ENCODE measurements at places on chromosomes 3 and 15. TPM values are rescaled to one million over a fixed set of nuclear protein-coding genes. Genes with fewer than 3 reads are reported as not detected.

IREB2 gene
- total RNA-seq, result 7.9 TPM

SPRED1 gene
- total RNA-seq, result 14.0 TPM

PLAAT1 gene
- not detected for total RNA-seq

CCDC39 gene
- total RNA-seq, result not detected

CHST14 gene
- 17.1 TPM for total RNA-seq

AEN gene
- total RNA-seq, result 35.1 TPM

SI gene
- total RNA-seq, result not detected

SYNM gene
- total RNA-seq, result 1.6 TPM

SLC41A3 gene
- 34.1 TPM for total RNA-seq

CCDC33 gene
- total RNA-seq, result under 0.01 TPM

PLA2G4E gene
- not detected for total RNA-seq

FSIP1 gene
- 0.17 TPM for total RNA-seq

GOLGA6B gene
- not detected for total RNA-seq

PLCD1 gene
- 33.6 TPM for total RNA-seq

PIGZ gene
- total RNA-seq, result 0.34 TPM

MUC13 gene
- not detected for total RNA-seq

PYGO1 gene
- total RNA-seq, result 5.9 TPM

TMF1 gene
- total RNA-seq, result 17.1 TPM

ZNF774 gene
- 0.67 TPM for total RNA-seq

CFAP100 gene
- not detected for total RNA-seq

GP5 gene
- not detected for total RNA-seq

ATP13A4 gene
- 0.15 TPM for total RNA-seq

MUSTN1 gene
- total RNA-seq, result not detected
